ENCODE measurements at places on chromosomes 4 and X. TPM values are rescaled to one million over a fixed set of nuclear protein-coding genes. Genes with fewer than 3 reads are reported as not detected.

- no peak for DNase-seq
- H3K4me3 ChIP-seq, result no peak overlapping the region
- H3K4me1 ChIP-seq, result no peaks in the 10 kb centered on the region
- H3K27me3 ChIP-seq, result no peaks in the 10 kb centered on the region
- no peak overlapping the region for H3K27ac ChIP-seq
Measured at GRCh38 chrX:40843643-40844042, 108.3 kb upstream of the MED14 start.

Gene ZNF732
- total RNA-seq, result 3.1 TPM

Gene TEX13B
- total RNA-seq, result not detected

GRCh38 chr4:46508216-46508615, 118.3 kb upstream of the GABRA2 start:
- H3K4me1 ChIP-seq, result no peaks in the 10 kb centered on the region
- H3K36me3 ChIP-seq, result no peaks in the 10 kb centered on the region
- H3K27me3 ChIP-seq, result no peaks in the 10 kb centered on the region
- H3K27ac ChIP-seq, result no peak overlapping the region
- no peak for DNase-seq
- no peak overlapping the region for H3K4me3 ChIP-seq

Gene AREG
- 0.55 TPM for total RNA-seq

GRCh38 chr4:3263876-3264193, 14.9 kb downstream of the MSANTD1 start:
- DNase-seq, result no peak
- H3K4me1 ChIP-seq, result no peaks in the 10 kb centered on the region
- no peak overlapping the region for H3K4me3 ChIP-seq
- H3K36me3 ChIP-seq, result no peaks in the 10 kb centered on the region
- H3K27me3 ChIP-seq, result peaks cover 2% of the 10 kb centered on the region

Gene ADH1B
- not detected for total RNA-seq

Gene UCP1
- total RNA-seq, result not detected

DNA sequence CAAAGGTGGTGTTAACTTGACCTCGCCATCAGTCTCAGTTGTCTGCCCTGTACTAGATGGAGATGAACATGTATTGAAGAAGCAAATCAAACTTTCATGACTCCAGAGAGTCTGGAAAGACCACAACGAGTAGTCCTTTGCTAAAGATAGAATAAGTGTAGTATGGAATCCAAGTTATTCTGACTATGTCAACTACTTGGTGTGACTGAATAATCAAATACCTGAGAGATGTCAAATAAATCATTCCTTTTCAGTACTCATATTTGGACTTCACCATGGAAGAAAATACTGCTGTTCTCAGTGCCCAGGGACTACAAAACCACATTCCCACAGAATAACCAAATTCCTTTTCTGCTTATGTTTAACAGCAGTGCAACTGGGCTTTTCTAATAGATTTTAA, 161.2 kb upstream of the SPRY1 start:
- H3K4me3 ChIP-seq, result no peak overlapping the region
- H3K36me3 ChIP-seq, result no peaks in the 10 kb centered on the region
- H3K4me1 ChIP-seq, result peaks cover 6% of the 10 kb centered on the region
- H3K27ac ChIP-seq, result no peak overlapping the region
- no peak for DNase-seq

GRCh38 chr4:124044330-124044729, 647.7 kb downstream of the SPRY1 start:
- H3K4me3 ChIP-seq, result no peak overlapping the region
- no peak overlapping the region for H3K27ac ChIP-seq
- no peaks in the 10 kb centered on the region for H3K4me1 ChIP-seq
- no peaks in the 10 kb centered on the region for H3K36me3 ChIP-seq
- no peaks in the 10 kb centered on the region for H3K27me3 ChIP-seq

DNA sequence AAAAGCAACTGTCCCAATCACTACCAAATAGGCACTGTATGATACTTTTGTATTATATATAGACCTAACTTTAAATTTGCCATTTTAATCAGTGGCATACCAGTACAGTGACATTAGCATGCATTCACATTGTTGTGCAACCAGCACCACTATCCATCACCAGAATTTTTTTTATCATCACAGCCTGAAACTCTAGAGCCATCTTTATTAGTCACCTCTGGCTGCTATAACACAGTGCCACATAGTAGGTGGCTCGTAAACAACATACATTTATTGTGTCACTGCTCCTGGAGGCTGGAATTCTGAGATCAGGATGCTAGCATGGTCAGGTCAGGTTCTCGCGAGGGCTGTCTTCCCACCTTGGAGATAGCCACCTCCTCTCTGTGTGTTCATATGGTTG, 188.4 kb upstream of the GALNT7 start:
- H3K36me3 ChIP-seq, result no peaks in the 10 kb centered on the region
- H3K27me3 ChIP-seq, result no peaks in the 10 kb centered on the region
- no peak overlapping the region for H3K4me3 ChIP-seq
- DNase-seq, result no peak
- peaks cover 19% of the 10 kb centered on the region for H3K4me1 ChIP-seq
- no peak overlapping the region for H3K27ac ChIP-seq

DNA sequence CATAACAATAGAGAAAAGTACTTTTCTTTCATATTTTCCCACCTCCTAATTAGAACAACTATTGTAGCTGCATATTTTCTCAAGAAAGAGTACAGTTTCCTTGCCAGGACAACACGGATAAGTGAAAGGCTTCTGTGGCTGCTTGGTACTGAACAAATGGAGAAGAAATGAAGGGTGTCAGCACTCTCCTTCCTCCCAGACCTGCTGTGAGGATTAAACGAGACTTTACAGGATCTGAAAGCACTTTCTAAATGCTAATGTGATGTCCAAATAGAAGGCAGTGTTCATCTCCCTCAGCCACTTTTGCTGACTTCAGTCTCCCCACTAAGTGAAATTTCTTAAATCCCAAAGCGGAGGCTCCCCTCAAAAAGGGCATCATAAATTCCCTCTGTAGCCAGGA, 13.9 kb downstream of the NIPAL1 start:
- H3K4me1 ChIP-seq, result no peaks in the 10 kb centered on the region
- no peaks in the 10 kb centered on the region for H3K36me3 ChIP-seq
- DNase-seq, result no peak
- no peaks in the 10 kb centered on the region for H3K27me3 ChIP-seq

GRCh38 chr4:169079942-169080827, 70.1 kb upstream of the CBR4 start:
- no peak overlapping the region for H3K4me3 ChIP-seq
- H3K27me3 ChIP-seq, result no peaks in the 10 kb centered on the region
- peak overlapping the region; percentile 66 for H3K27ac ChIP-seq
- DNase-seq, result peak; percentile 87
- H3K36me3 ChIP-seq, result no peaks in the 10 kb centered on the region

DNA sequence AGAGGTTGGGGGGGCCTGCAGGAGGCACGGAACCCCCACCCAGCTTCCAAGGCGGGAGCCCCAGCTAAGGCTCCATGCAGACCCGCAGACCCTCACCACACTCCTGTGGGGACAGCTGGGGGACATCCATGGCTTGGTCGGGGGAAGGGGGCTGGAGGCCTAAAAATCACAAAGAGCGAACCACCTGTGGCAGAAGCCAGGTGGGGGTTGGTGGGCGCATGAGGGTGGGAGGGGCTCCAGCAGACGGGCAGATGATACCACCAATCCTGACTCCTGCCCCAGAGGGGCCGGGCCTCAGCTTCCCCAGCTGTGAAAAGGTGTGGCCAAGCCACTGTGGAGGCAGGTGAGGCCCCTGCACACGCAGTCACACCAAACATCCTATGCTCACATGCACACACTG, 111.6 kb downstream of the FAM53A start:
- peaks cover 5% of the 10 kb centered on the region for H3K27me3 ChIP-seq
- H3K36me3 ChIP-seq, result no peaks in the 10 kb centered on the region
- H3K4me1 ChIP-seq, result no peaks in the 10 kb centered on the region
- no peak overlapping the region for H3K4me3 ChIP-seq
- no peak overlapping the region for H3K27ac ChIP-seq

- no peak for DNase-seq
- H3K27me3 ChIP-seq, result no peaks in the 10 kb centered on the region
- H3K27ac ChIP-seq, result no peak overlapping the region
- no peaks in the 10 kb centered on the region for H3K36me3 ChIP-seq
- H3K4me3 ChIP-seq, result no peak overlapping the region
Measured at GRCh38 chr4:180641495-180641894, 1601.7 kb upstream of the TENM3 start.

- no peaks in the 10 kb centered on the region for H3K27me3 ChIP-seq
- no peak overlapping the region for H3K4me3 ChIP-seq
- no peak overlapping the region for H3K27ac ChIP-seq
- no peaks in the 10 kb centered on the region for H3K4me1 ChIP-seq
- H3K36me3 ChIP-seq, result no peaks in the 10 kb centered on the region
Measured at GRCh38 chr4:98204236-98204553, 57.0 kb upstream of the RAP1GDS1 start.

GRCh38 chr4:153465140-153465539, 1.0 kb upstream of the TMEM131L start:
- no peak overlapping the region for H3K27ac ChIP-seq
- no peak overlapping the region for H3K4me3 ChIP-seq
- H3K36me3 ChIP-seq, result no peaks in the 10 kb centered on the region
- H3K4me1 ChIP-seq, result peaks cover 23% of the 10 kb centered on the region
- DNase-seq, result no peak

GRCh38 chr4:157012296-157012695, 40.7 kb upstream of the PDGFC start:
- no peaks in the 10 kb centered on the region for H3K27me3 ChIP-seq
- no peak overlapping the region for H3K27ac ChIP-seq
- H3K4me3 ChIP-seq, result no peak overlapping the region
- no peaks in the 10 kb centered on the region for H3K4me1 ChIP-seq

Gene FGB
- not detected for total RNA-seq

DNA sequence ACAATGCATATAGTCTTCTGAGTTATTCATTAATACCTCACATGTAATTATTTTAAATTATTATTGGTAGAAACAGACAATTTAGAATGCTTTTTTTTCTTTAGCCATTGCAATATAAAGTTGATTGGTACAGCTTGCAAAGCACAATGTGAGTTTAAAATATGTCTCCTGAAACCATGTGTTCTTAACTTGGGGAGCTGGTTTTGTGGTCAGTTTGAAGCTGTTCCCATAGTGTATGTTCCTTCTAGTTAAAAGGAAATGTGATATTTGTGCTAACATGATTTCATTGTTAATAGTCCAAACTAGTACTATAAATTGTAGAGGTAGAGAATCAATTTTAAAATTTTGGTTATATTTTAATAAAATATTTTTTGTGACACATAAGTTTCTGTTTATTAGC, 247.2 kb downstream of the BMPR1B start:
- no peaks in the 10 kb centered on the region for H3K4me1 ChIP-seq
- H3K4me3 ChIP-seq, result no peak overlapping the region
- no peak for DNase-seq
- H3K36me3 ChIP-seq, result no peaks in the 10 kb centered on the region
- no peak overlapping the region for H3K27ac ChIP-seq
- H3K27me3 ChIP-seq, result no peaks in the 10 kb centered on the region

- H3K4me3 ChIP-seq, result no peak overlapping the region
- DNase-seq, result no peak
- no peaks in the 10 kb centered on the region for H3K27me3 ChIP-seq
Measured at GRCh38 chr4:121011780-121012340, 60.5 kb downstream of the NDNF start.

- no peak overlapping the region for H3K27ac ChIP-seq
- DNase-seq, result no peak
- no peaks in the 10 kb centered on the region for H3K27me3 ChIP-seq
- H3K36me3 ChIP-seq, result no peaks in the 10 kb centered on the region
- H3K4me1 ChIP-seq, result no peaks in the 10 kb centered on the region
Measured at GRCh38 chrX:31367816-31368215, 296.0 kb upstream of the FTHL17 start.

GRCh38 chrX:150363561-150364346, 637 bp downstream of the MAMLD1 start:
- peaks cover 13% of the 10 kb centered on the region for H3K4me1 ChIP-seq
- H3K4me3 ChIP-seq, result peak overlapping the region; percentile 47
- peaks cover 16% of the 10 kb centered on the region for H3K27me3 ChIP-seq
- no peaks in the 10 kb centered on the region for H3K36me3 ChIP-seq
- DNase-seq, result peak; percentile 35

DNA sequence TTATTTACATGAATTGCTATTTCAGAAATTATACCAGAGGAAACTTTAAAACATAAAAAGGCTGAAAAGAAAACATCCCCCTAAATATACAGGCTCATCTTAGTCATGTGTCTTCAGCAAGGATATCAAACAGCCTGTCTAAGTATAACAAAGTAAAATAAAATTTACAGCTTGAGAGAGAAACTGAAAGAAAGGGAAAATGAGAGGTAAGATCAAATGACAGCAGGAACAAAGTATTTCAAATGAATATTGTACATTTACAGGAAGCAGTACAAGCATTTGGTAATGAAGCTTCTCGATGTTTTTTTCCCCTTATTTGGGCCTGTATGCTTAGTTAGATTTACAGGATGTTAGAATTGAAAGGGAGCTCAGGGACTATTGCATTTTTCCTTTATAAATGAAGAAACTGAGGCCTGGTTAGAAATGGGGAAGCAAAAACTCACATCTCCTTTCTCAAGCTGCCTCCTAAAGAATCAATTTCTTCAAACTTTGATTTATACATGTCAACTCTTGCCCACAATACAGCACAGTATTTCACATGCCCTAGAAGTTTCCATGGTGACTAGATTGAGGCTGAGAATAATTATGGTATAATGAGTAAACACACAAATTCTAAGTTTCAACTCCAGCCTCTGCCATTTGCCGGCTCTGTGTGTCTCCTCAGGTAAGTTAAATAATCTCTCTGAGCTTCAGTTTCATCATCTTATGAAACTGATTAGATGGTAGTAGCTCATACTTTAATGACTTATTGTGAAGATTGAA, 29.3 kb downstream of the DAPP1 start:
- H3K27me3 ChIP-seq, result no peaks in the 10 kb centered on the region
- H3K36me3 ChIP-seq, result no peaks in the 10 kb centered on the region
- no peaks in the 10 kb centered on the region for H3K4me1 ChIP-seq
- H3K4me3 ChIP-seq, result no peak overlapping the region
- no peak for DNase-seq

Gene PHEX
- 0.44 TPM for total RNA-seq

Gene SLC4A4
- not detected for total RNA-seq

Gene ARMCX4
- 17.6 TPM for total RNA-seq

- H3K27ac ChIP-seq, result no peak overlapping the region
- H3K36me3 ChIP-seq, result no peaks in the 10 kb centered on the region
- no peaks in the 10 kb centered on the region for H3K27me3 ChIP-seq
- H3K4me1 ChIP-seq, result no peaks in the 10 kb centered on the region
Measured at GRCh38 chr4:155789391-155789790, 30.6 kb downstream of the GUCY1B1 start.

- H3K27me3 ChIP-seq, result no peaks in the 10 kb centered on the region
- peak; percentile 29 for DNase-seq
- H3K4me1 ChIP-seq, result peaks cover 6% of the 10 kb centered on the region
- peaks cover 1% of the 10 kb centered on the region for H3K36me3 ChIP-seq
- H3K27ac ChIP-seq, result no peak overlapping the region
Measured at GRCh38 chr4:88060431-88060830, 53.0 kb downstream of the PKD2 start.

- no peaks in the 10 kb centered on the region for H3K27me3 ChIP-seq
- H3K4me1 ChIP-seq, result no peaks in the 10 kb centered on the region
- H3K4me3 ChIP-seq, result no peak overlapping the region
- H3K36me3 ChIP-seq, result no peaks in the 10 kb centered on the region
- no peak overlapping the region for H3K27ac ChIP-seq
- no peak for DNase-seq
Measured at GRCh38 chr4:60989141-60989540, 211.0 kb upstream of the ADGRL3 start.

Measured in endothelial cell of umbilical vein (primary cell).